ENCODE measurements at places on chromosomes 7 and 10.

DNA sequence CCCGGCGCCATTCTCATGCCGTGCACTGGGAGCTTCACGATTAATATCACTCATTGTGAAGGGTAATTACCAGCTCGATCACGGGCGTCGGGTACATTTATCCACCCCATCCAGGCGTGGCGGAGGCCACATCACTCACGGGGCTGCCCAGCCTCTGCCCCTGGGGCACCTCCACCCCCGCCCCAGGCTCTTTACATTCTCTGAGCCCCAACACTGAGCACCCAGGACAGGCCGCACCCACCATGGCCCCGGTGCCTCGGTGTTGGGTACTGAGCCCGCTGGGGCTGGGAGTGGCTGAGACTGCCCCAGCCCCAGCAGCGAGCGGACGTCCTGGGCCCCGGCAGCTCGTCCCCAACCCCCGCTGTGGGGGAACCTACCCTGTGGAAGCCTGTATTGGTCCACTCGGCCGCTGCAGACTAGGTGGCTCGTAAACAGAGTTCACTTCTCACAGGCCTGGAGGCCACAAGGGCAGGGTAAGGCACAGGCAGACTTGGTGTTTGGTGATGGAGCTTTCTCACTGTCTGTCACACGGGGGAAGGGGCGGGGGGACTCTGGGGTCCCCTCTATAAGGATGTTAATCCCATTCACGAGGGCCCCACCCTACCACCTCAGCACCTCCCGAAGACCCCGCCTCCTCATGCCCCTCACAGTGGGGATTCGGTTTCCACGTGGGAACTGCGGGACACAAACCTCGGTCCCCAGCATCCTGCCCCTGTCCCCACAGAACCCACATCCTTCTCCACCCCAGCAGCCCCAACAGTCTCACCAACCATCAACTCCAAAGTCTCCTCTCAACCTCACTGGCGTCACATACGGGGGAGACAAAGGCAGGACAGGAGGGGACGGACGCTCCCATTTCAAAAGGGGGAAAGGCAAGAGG, 184.1 kb downstream of the ELFN1 start:
- DNase-seq = peak; percentile 55

DNA sequence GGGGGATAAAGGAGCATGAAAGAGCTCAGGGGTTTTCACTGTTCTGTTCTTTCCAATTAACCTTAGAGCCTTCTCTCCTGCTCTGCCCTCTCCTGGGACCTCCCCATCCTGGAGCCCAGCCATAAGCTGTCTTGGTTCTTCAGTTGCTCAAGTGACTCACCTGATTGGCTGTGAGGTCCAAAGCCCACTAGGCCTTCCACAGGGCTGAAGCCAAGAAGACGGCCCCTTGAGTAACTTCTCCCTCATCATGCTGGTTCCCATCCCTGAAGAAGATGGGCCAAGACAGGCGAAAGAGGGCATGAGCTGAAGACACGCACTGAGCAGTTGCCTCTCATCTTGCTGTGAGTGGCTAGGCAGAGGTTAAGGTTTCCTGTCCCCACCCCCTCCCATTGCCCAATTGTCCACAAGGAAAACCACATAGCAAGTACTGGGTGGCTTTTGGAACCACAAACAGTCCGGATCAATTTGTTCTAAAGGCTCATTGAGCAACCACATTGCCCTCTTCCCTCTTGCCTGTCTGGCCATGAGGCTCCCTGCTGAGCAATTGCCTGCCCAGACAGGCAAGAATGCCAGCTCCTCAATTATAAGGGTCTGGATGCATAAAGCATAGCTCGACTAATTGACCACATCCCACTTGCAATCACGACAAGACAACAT, 43.9 kb upstream of the GPAM start:
- no peak for DNase-seq

- no peak for DNase-seq
Measured at GRCh38 chr7:82039621-82040020, 269.8 kb upstream of the HGF start.

- no peak for DNase-seq
Measured at GRCh38 chr10:98267894-98268693, at the start of gene LOXL4. Gene LOXL4 (minus strand): TSS chr10:98268194. CDS start chr10:98263019, 5,175 bp downstream.

GRCh38 chr7:24871770-24872169, 108.2 kb downstream of the OSBPL3 start:
- no peak for DNase-seq

- no peak for DNase-seq
Measured at GRCh38 chr10:131587976-131588680, 276.6 kb upstream of the TCERG1L start.

GRCh38 chr7:2124604-2125345, 108.0 kb downstream of the MAD1L1 start:
- no peak for DNase-seq

DNA sequence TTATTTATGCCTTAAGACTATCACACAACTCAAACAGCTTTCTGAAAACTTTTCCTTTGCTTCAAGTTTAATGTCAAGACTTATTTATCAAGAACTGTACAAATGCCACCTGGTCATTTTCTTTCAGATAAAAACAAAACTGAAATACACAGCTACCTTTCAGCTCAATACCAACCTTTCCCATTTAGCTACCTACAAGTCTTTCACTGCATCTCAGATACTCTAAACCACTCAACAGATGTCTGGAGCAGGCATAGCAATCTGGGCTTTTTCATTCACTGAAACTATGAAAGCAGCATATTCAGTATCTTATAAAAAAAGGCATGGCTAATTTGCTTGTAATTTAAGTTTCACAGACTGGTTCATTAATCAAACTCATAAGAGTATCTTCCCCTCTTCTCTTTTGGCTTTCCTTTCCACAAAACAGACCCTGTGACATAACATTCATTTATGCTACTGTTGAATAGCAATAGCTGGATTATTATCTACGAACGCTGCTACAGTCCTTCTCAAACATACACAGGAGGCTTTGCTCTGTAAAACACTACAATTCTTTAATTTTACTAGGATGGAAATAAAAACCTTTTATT, 8.2 kb downstream of the TRA2A start:
- DNase-seq = no peak

DNA sequence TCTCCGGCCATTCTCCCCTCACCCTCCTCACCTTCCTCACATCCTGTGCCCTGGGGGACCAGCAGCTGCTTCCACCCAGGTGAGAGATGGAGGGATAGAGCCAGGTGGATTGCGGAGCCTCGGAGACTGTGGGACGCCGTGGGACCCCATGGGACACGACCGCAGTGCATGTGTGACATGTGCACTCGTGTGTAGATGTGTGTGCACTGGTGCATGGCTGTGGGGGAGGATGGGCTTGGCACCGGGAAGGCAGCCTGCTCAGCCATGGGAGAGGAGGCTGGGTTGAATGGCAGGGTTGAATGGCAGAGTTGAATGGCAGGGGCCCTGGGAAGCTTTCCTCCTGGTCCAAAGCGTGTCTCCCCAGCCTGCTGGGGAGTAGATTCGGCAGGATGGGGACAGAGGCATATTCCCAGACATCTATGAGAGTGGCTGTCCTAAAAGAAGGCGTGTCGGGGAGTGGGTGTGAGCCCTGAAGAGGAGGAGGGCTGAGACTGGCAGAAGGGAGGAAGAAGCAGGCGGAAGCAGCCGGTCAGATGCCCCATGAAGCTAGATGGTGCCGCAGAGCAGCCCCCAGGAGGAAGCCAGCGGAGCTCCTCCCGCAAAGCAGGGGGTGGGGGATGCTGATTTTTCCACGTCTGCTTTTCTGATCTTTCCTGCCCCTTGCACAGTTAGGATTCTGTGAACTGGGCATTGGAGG, 815 bp downstream of the GIMAP8 start:
- DNase-seq = peak; percentile 78

GRCh38 chr7:84612981-84613681, 418.5 kb upstream of the SEMA3A start:
- DNase-seq = no peak

DNA sequence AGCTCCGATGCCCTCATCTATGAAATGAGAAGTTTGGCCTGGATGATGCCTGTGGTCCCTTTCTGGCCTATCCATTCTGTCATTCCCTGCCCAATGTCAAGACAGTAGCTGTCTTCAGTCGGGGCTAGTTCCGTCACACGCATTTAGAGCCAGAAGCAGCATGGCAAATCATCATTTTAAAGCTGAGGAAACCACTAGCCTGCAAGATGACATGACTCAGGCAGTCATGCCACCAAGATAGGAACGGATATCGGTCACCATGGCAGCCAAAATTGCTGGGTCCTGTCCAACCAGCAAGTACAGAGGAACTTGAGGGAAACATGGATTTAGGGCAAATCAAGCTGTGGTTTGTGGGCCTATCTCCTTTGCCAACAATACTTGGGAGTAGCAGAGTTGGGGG, 64.5 kb upstream of the MRLN start:
- DNase-seq = no peak

GRCh38 chr7:105797652-105798051, 78.7 kb downstream of the ATXN7L1 start:
- DNase-seq = no peak

DNA sequence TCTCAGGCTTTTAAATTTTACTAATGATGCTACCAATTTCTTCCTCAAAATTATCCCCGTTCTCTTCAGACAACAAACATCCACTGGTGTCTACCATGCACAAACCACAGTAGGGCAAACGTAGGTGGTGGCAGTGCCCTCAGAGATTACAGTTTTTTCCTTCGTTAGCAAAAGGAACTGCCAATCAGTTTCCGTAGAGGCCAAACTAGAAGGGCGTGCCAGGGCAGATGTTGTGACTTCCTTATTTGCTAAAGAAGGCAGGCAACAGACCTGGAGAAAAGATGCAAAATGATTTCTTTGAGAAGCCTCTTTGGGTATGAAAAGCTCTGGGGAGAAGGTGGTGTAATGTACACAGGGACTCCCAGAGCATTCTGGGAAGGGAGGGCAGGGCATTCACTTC, 7.6 kb upstream of the FAM180A start:
- DNase-seq = no peak

DNA sequence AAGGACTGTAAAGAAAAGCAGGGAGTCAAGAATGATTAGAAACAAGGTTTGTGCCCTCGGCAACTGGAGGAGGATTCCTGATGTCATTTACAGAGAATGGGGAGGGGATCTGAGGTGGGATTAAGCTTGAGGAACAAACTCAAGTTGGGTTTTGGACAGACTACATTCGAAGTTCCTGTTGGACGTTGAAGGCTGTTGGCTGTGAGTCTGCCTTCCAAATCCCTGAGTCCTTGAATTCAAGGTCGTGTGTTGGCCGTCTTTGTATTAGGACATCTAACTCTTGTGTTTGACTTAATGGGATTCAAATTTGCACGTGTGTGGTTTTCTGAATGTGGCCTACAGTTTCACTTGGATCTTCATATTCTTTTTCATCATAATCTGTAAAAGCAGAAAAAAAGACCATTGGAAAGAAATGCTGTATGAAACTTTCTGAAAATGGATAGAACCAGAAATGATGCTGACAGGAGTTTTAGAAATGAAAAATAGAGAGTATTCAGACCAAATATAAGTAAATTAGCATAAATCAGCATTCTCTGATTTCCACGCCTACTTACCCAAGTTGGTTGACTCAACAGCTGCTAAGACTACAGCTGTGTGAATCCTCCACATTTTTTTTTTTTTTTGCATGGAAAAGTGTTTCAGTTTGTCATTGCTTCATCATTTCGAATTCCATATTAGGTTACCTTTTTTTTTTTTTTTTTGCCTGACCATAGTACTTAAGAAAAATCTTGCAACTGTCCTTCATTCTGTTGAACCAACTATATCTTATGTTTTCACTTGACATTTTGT, 94.8 kb downstream of the KIAA1217 start:
- no peak for DNase-seq

- DNase-seq = no peak
Measured at GRCh38 chr7:76011442-76011861, 17.1 kb upstream of the TMEM120A start.

DNA sequence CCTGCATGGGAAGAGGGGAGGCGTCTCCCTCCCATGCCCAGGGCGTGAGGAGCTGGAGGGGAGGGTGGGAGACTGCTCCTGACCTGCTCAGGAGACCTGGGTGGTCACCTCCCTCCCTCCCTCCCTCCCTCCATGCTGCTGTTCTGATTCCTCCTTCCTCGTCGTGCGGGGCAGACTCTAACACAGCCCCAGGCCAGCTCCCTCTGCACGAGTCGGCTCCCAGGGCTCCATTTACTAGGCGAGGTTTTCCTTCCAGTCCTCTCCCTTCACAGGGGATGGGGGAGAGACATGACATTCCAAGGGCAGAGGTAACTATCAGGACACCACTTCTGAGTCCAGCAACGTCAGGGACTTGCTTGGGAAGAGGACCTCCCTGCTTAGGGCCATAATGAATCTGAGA, 23.6 kb downstream of the VIPR2 start:
- no peak for DNase-seq

DNA sequence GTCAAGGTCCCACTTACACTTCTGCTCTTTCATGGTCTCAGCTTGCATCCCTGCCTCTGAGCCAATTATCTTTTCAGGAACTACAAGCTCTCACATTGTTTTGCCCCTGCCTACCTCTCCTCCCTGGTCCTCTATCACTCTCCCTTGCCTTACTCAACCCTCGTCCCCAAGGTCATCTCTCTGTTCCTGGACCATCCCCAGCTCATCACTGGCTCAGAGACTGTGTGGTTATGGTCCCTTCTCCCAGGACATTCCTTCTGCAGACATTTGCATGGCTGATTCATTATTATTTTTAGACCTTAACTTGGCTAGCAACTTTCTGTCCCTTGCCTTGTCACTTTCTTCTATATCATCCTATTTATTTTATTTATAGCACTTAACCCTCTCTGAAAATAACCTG, 17.8 kb upstream of the GPAM start:
- DNase-seq = no peak

All from activated CD4-positive, alpha-beta memory T cell treated with anti-CD3 and anti-CD28 coated beads, Interleukin-2, amount 10 ng/mL, durations not matched to agents 7 days and 5 days (primary cell).